ENCODE measurements at places on chromosomes 5 and 9.

GRCh38 chr5:136631186-136631585 lies 265.8 kb upstream of the TRPC7 start:
- no peak for DNase-seq
- no peaks in the 10 kb centered on the region for H3K36me3 ChIP-seq

GRCh38 chr9:124593200-124593599 lies 86.0 kb upstream of the NR5A1 start:
- DNase-seq = no peak
- no peak overlapping the region for H3K27ac ChIP-seq
- no peaks in the 10 kb centered on the region for H3K4me1 ChIP-seq
- no peak overlapping the region for H3K4me3 ChIP-seq

- no peaks in the 10 kb centered on the region for H3K27me3 ChIP-seq
- no peaks in the 10 kb centered on the region for H3K36me3 ChIP-seq
- no peak overlapping the region for H3K27ac ChIP-seq
- H3K4me1 ChIP-seq = no peaks in the 10 kb centered on the region
- DNase-seq = no peak
These were observed 100.3 kb upstream of the SPIN1 start for GRCh38 chr9:88287972-88288371.

- no peaks in the 10 kb centered on the region for H3K4me1 ChIP-seq
- H3K27ac ChIP-seq = no peak overlapping the region
- no peak for DNase-seq
- no peaks in the 10 kb centered on the region for H3K27me3 ChIP-seq
These were observed 157.3 kb upstream of the S1PR3 start for GRCh38 chr9:88833946-88834345.
